Smooth muscle cell of bladder (primary cell): ENCODE measurements at places on chromosomes 5 and 9. TPM values are rescaled to one million over a fixed set of nuclear protein-coding genes. Genes with fewer than 3 reads are reported as not detected.

Gene NPR2
- total RNA-seq, result 15.5 and 22.6 TPM in 2 replicates

Gene TRIM41
- total RNA-seq, result 14.2 and 15.9 TPM in 2 replicates

Gene CMBL
- 9.4 and 11.2 TPM in 2 replicates for total RNA-seq

Gene MAPKAP1
- total RNA-seq, result 70.4 and 111 TPM in 2 replicates

Gene WNT8A
- total RNA-seq, result not detected in 2 replicates

Gene KCNMB1
- total RNA-seq, result under 0.01 TPM in 1 of 2 replicates, not detected in the other

Gene NTRK2
- total RNA-seq, result 0.09 TPM in 1 of 2 replicates, not detected in the other

Gene TMEM252
- total RNA-seq, result not detected in 2 replicates

Gene CATSPER3
- 0.09 and 0.14 TPM in 2 replicates for total RNA-seq

Gene SHISAL2B
- not detected in 2 replicates for total RNA-seq

Gene FOXD4L5
- under 0.01 TPM in 2 replicates for total RNA-seq

Gene TOR4A
- 11.0 and 13.5 TPM in 2 replicates for total RNA-seq

Gene FCHO2
- 10.7 and 11.0 TPM in 2 replicates for total RNA-seq

Gene KIF4B
- total RNA-seq, result under 0.01 TPM in 1 of 2 replicates, not detected in the other

Gene SLC4A9
- not detected in 2 replicates for total RNA-seq

Gene C9
- 0.18 TPM in 1 of 2 replicates, not detected in the other for total RNA-seq

Gene OTP
- not detected in 2 replicates for total RNA-seq

Gene CSF2
- total RNA-seq, result 0.18 TPM in 1 of 2 replicates, not detected in the other

Gene PCDHGB7
- 6.3 and 6.9 TPM in 2 replicates for total RNA-seq

Gene LURAP1L
- 71.4 and 73.5 TPM in 2 replicates for total RNA-seq

Gene ADRA1B
- total RNA-seq, result 0.14 and 0.18 TPM in 2 replicates

Gene GPX3
- total RNA-seq, result 20.1 and 35.2 TPM in 2 replicates

Gene GIN1
- 5.5 and 6.5 TPM in 2 replicates for total RNA-seq

Gene SPAAR
- total RNA-seq, result 0.18 TPM in 1 of 2 replicates, not detected in the other

Gene CDH6
- total RNA-seq, result 40.0 and 42.6 TPM in 2 replicates

Gene DMRT3
- not detected in 2 replicates for total RNA-seq

Gene PCDHB2
- total RNA-seq, result 1.6 and 1.8 TPM in 2 replicates

Gene SREK1
- total RNA-seq, result 62.4 and 72.7 TPM in 2 replicates

Gene CARTPT
- not detected in 2 replicates for total RNA-seq

Gene BTNL8
- total RNA-seq, result not detected in 2 replicates

Gene CDX1
- under 0.01 and 0.09 TPM in 2 replicates for total RNA-seq
